Activated CD8-positive, alpha-beta memory T cell treated with anti-CD3 and anti-CD28 coated beads for 24 hours (primary cell): ENCODE measurements at places on chromosomes 6 and 20.
A peak's percentile ranks its signal among the peaks of the same experiment; 100 is the strongest.

DNA sequence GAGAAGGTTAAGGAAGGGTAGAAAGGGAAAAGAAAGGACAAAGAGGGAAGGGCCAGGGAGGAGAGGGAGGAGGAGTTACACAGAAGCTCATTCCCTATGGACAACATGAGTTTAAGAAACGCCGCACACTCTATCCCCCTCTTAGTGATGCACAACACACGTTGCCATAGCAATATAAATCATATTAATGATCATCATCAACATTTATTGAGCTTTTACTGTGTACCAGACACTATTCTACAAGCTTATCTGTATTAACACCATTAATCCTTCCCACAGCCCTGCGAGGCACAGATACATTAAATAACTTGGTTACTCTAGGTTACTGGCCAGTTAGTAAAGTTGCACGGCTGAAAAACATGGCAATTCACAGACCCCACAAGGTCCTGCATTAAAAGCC is 234.8 kb downstream of the PTPRT start:
- DNase-seq, result no peak

DNA sequence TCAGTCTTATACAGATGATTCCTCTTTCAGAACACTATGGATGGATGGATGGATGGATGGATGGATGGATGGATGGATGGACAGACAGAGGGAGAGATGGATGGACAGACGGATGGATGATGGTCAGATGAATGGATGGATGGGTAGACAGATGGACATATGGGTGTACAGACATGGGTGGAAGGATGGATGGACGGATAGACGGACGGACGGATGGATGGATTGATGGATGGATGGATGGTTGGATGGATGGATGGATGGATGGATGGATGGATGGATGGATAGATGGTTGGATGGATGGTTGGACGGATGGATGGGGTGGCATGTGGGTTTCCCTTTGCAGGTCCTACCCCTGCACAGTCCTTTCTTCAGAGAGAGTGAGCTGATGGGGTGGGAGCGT is 320.7 kb downstream of the CDH4 start:
- no peak for DNase-seq

- DNase-seq, result peak; percentile 83
These were observed 39.7 kb upstream of the TULP1 start for GRCh38 chr6:35552285-35552917.

DNA sequence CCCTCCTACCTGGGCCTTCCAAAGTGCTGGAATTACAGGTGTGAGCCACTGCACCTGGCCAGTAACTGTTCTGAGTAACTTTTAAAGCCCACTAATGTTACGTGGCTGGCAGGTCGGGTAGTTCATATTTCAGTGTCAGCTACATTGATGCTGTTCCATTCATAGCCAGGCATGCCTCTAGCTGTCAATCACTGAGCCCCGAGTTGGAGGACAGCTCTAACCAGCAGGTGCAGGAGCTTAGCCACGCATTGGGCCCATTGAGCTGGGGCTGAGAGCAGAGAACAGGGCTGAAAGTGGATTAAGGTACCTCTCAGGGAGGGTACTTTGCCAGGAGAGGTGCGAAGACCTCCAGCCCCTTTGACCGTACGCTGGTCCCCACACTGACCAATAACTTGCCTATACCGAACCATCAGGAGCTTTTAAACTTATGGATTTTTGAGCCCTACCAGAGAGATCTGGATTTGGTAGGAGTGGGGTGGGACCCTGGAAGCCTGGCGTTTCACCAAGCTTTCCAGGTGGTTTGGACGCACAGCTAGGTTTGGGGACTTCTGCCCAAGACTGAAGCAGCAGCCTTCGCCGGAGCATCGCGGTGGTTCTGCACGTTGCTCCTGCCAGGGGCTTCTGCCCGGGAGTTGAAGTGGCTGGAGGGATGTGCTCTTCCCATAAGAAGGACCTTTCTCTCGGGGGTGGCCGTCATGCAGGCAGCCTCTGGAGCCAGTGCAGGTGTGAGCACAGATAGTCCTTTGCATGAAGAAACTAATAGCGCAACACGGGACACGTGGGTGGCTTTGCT is 82.6 kb downstream of the SERAC1 start:
- DNase-seq, result no peak

- DNase-seq, result peak; percentile 61
These were observed 7.4 kb upstream of the INSM1 start for GRCh38 chr20:20360464-20360863.

- no peak for DNase-seq
These were observed 94.0 kb downstream of the RNGTT start for GRCh38 chr6:88869263-88870020.

- DNase-seq, result no peak
These were observed 331.6 kb upstream of the NT5E start for GRCh38 chr6:85118233-85118632.

DNA sequence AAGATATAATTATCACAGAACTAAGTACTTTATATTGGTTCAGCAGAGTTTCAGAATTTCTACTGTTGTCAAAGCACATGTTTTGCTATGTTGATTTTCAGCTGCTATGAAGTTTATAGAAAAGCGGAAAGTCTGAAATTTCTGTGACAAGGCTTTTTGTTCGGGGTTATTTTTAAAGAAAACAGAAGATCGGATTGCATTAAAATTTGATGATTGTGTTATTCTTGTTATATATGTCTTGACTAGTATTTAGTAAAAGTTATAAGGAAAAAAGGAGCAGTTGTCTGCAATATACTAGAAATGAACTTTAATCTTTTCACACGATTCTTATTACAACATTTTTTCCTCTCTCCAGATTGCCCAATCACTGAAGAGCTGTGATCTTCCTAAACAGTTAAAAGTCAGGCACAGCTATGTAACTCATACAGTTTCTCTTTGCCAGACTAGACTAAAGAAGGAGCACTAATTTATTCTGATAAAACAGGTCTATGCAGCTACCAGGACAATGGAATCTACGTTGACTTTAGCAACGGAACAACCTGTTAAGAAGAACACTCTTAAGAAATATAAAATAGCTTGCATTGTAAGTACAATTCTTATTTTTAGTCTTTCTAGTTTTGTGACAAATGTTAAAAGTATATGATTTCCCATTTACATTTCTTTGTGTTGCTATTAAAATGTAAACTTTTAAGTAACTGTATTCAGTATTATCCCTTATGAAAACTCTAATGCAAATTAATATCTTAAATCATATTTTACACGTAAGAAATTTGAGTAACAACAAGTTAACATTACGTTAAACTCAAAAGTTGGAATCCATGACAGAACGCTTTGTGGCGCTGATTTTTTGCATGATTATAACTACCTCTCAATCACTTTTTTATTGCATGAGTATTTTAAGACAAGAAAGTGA is at the start of gene ENPP3:
Gene ENPP3, plus strand, starts transcription at position 423 of the 913 bp plus-strand sequence. Its CDS starts 83 bp downstream, at position 506.
- no peak for DNase-seq

- no peak for DNase-seq
These were observed 230.8 kb downstream of the FUT9 start for GRCh38 chr6:96246563-96246962.
